Osteocyte (in vitro differentiated cells): ENCODE measurements at places on chromosomes 2 and 18. TPM values are rescaled to one million over a fixed set of nuclear protein-coding genes. Genes with fewer than 3 reads are reported as not detected.

Gene GATA6
- 1.9 and 2.4 TPM in 2 replicates for total RNA-seq

- no peaks in the 10 kb centered on the region for H3K36me3 ChIP-seq
- H3K27me3 ChIP-seq, result no peaks in the 10 kb centered on the region
- no peak overlapping the region for H3K4me3 ChIP-seq
- peaks cover 4% of the 10 kb centered on the region for H3K4me1 ChIP-seq
- no peak overlapping the region for H3K27ac ChIP-seq
These were observed 162.4 kb upstream of the NABP1 start for GRCh38 chr2:191515551-191515950.

- H3K36me3 ChIP-seq, result no peaks in the 10 kb centered on the region
- no peak overlapping the region for H3K27ac ChIP-seq
- no peak overlapping the region for H3K4me3 ChIP-seq
- DNase-seq, result peak; percentile 51
- no peaks in the 10 kb centered on the region for H3K4me1 ChIP-seq
These were observed 57.2 kb downstream of the LIPG start for GRCh38 chr18:49618742-49619681.

DNA sequence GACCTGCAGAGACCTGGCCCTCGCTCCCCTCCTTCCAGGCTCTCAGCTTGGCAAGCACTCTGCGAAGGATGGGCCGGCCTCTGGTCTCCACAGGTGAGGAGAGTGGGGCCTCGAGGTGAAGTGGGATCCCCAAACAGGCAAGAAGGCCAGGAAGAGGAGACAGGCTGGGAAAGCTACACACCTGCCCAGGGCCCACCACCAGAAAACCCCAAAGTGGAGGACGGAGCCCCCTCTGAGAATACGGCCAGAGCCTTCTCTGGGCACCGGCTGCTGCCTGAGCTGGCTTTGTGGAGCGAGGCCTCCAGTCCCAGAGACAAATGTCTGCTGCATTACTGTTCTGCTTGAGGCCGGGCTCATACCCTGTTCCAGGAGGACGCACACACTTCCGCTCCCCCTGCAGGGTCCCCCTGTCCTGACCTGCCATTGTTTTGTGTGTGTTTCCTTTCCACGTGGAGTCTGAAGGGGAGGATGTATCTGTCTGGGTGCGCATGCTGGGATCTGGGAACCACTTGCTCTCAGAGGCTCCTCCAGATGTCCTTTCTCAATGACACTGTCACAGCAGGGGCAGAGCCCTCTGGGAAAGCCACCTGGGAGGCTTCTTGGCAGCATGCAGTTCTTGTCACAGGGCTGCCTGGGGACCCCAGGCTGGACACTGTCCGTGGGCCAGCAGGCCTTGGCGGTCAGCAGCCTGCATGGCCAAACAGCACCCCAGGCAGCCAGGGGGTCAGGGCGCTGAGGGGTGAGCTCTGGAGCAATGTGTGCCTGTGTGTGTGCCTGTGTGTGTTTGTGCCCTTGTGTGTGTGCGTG is 20.8 kb downstream of the KCNF1 start:
- peak; percentile 82 for DNase-seq
- peaks cover 28% of the 10 kb centered on the region for H3K27me3 ChIP-seq
- H3K36me3 ChIP-seq, result no peaks in the 10 kb centered on the region
- no peak overlapping the region for H3K4me3 ChIP-seq

- no peak for DNase-seq
- no peak overlapping the region for H3K27ac ChIP-seq
- no peaks in the 10 kb centered on the region for H3K27me3 ChIP-seq
- H3K4me3 ChIP-seq, result no peak overlapping the region
These were observed 2.2 kb upstream of the POLR2D start for GRCh38 chr2:127860130-127860529.

DNA sequence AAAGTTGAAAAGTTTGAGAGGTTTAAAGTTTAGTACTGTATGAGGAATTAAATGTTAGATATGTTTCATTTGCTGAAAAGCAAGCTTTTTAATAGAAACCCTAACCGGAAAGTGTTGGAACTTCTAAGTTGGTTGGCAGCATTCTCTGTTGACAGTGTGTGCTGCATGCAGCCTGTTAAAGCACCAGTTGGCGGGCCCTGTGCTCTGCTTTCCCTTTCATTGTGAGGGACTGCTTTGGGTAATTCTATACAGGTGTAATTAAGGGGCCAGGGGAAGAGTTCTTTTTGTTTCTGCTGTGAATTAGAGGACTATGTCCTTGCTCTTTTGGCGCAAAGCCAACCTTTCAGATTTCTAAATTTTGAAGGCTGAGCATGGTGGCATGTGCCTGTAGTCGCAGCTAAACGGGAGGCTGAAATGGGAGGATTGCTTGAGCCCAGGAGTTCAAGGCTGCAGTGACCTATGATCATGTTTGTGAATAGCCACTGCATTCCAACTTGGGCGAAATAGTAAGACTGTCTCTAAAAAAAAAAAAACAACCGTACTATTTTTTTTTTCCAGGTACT is 20.1 kb downstream of the PLEKHB2 start:
- no peak overlapping the region for H3K27ac ChIP-seq
- peaks cover 59% of the 10 kb centered on the region for H3K36me3 ChIP-seq
- DNase-seq, result no peak

- peaks cover 61% of the 10 kb centered on the region for H3K4me1 ChIP-seq
- H3K27ac ChIP-seq, result peak overlapping the region; percentile 89
- peak overlapping the region; percentile 24 for H3K4me3 ChIP-seq
- no peaks in the 10 kb centered on the region for H3K27me3 ChIP-seq
- H3K36me3 ChIP-seq, result peaks cover 8% of the 10 kb centered on the region
- DNase-seq, result peak; percentile 49
These were observed 66.5 kb upstream of the RBM44 start for GRCh38 chr2:237732070-237732469.

Gene PRKAG3
- not detected in 2 replicates for total RNA-seq

DNA sequence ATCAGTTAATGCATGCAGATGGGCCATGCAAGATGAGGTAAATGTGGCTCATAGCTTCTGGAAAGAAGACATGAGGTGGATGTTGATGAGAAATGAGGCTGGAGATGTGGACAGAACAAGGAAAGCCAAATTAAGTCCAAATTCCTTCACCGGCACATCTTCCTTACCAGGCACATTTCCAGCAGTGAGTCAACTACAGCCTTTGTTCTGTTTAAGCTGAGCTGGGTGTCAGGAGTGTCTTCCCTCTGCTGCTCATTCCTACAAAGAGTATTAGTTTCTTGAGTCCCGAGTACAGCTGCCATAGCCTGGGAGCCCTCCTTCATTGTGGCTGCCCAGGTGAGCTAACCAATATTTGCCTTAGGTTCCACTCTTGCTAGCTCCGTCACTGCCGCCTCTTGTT is 945.0 kb downstream of the SLC4A3 start:
- H3K27ac ChIP-seq, result no peak overlapping the region
- no peaks in the 10 kb centered on the region for H3K27me3 ChIP-seq
- H3K36me3 ChIP-seq, result no peaks in the 10 kb centered on the region
- no peak overlapping the region for H3K4me3 ChIP-seq
- H3K4me1 ChIP-seq, result no peaks in the 10 kb centered on the region

- DNase-seq, result no peak
- H3K4me1 ChIP-seq, result peaks cover 21% of the 10 kb centered on the region
- no peaks in the 10 kb centered on the region for H3K36me3 ChIP-seq
- H3K27ac ChIP-seq, result no peak overlapping the region
These were observed 32.7 kb upstream of the SERTAD2 start for GRCh38 chr2:64686283-64686956.

DNA sequence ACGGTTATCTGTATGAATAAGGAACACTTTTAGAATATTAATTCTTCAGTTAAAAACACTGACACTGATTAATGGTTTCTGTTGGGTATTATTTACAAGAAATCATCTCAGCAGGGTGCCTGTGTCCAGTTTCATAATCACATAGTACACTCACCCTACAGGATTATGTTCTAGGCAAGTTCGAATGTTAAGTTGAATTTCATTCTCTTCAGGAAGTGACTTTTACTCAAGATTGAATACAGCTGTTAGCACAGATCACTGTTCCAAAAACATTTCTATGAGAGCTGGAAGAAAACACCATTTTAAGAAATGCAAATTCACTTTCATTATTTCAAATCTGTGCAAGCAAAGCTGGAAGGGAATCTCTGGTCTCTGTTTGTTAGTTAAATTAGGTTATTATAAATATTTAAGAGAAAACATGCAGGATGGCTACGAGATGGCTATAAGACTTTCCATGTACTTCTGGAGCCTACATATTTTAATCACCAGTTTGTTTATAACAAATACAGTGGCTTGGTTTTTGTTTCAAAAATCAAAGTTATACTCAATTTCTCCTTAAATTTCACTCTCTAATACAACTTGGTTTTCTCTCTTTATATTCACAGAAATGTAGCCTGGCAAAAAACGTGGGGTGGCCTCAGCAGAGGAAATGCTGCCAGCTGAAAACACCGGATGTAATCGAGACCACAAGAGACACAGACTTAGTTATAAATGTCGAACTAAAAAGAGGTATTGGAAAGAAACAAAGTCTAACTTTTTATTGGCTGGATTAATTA is 65.8 kb downstream of the RBMS1 start:
- DNase-seq, result no peak
- peak overlapping the region; percentile 66 for H3K4me3 ChIP-seq
- H3K4me1 ChIP-seq, result peaks cover 62% of the 10 kb centered on the region

Gene TEKT4
- total RNA-seq, result not detected in 2 replicates

Gene SPR
- 6.2 and 7.1 TPM in 2 replicates for total RNA-seq

Gene FSHR
- total RNA-seq, result not detected in 2 replicates

GRCh38 chr2:241900251-241901017 is 30.9 kb downstream of the RTP5 start:
- no peaks in the 10 kb centered on the region for H3K36me3 ChIP-seq
- H3K27ac ChIP-seq, result no peak overlapping the region
- H3K4me1 ChIP-seq, result peaks cover 15% of the 10 kb centered on the region
- H3K4me3 ChIP-seq, result no peak overlapping the region
